Stimulated activated CD8-positive, alpha-beta memory T cell treated with anti-CD3 and anti-CD28 coated beads, Interleukin-12 subunit alpha, Interleukin-12 subunit beta, amount 100 ng/mL, for 1 hour (primary cell): ENCODE measurements at places on chromosomes 2 and 18.
A peak's percentile ranks its signal among the peaks of the same experiment; 100 is the strongest.

GRCh38 chr2:3344897-3345296, 32.7 kb downstream of the EIPR1 start:
- no peak for DNase-seq

- DNase-seq, result no peak
Observed at GRCh38 chr2:72579591-72580180, 246.1 kb downstream of the EXOC6B start.

GRCh38 chr2:186129767-186130581, 356.1 kb upstream of the ZC3H15 start:
- DNase-seq, result no peak

DNA sequence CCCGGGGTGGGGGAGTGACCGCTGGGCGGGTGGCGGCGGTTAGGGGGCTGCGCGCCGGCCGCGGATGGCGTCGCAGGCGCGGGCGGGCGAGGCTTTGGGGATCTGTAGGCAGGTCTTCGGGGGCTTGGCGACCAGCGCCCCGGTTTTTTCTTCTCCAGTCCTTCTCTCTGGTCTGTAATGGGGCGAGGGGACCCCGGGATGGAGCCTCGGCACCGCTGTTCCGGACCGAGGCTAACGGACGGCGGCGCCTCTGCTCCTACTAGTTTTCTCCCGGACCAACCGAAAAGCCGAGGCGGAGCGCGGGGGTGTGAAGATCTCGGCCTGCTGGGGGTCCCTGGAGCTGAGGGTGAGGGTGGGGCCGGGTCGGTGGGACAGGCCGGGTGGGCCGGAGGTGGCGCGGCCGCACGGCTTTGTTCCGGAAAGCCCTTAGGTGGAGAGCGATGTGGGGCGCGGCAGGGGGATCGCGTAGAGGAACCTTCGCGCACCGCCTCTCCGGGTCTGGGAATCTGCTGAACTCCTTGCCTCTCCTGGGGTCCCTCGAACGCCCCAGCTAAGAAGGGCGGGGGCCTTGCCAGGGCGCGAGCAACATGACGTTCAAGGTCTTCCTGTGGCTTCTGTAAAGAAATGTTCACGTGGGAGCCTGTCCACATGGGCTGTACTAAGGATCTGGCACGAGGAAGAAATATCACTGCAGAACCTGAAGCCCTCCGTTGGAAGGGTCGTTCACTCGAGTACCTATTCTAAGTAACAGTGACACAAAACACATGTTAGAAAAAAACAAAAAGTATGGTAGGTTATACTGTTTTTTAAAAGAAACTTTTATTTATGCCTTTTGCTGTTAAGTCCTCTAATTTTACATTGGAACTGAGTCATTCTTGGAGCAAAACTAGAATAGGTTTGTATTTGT, 861 bp downstream of the SLC39A10 start:
- DNase-seq, result peak; percentile 31

DNA sequence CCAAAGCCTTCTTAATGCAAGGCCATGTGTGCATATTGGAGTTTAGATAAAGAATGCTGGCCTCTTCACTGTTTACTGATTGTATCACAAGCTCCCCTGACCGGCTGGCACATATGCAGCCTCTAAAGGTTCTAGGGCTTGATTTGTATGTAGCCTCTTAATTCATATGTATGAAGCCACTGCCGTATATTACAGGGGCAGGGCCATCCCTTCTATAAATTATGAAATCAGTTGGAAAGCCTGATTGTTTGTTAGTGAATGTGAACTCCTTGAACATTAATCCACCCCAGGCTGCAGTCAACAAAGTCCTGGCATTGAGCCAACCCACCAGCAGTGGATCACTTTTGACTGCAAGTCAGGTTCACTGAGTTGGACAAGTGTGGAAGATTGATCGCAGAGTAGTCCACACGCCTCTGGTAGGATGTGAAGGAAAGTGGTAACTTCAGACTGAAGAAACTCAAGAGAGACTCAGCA, 61.6 kb upstream of the PARD3B start:
- no peak for DNase-seq

DNA sequence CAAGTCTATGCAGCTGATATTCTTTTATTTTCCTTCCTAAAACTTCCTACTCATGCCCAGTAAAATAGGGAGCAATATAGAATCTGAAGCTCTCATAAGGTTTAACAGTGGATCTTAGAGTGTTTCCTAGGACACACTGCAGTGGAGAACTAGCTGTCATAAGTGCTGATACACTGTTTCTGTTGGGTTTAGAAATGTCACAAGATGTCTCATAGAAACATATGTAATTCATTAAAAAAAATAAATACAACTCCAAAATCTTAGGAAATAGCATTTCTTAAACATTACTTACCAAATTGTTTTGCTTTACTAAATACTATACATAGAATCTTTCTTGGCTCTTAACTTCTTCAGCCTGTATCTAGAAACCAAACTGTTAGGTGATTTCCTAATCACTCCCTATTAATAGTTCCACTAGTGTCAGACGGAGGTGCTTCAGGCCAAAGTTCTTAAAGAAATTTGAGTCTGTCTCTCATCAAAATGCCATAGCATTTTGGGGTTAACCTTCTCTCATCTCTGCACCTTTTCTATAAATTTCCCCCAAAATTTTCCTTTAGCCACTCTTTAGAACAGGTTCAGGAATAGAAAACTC, 93.7 kb downstream of the CERKL start:
- no peak for DNase-seq

GRCh38 chr2:6074089-6074643, 382.0 kb downstream of the SOX11 start:
- DNase-seq, result no peak

DNA sequence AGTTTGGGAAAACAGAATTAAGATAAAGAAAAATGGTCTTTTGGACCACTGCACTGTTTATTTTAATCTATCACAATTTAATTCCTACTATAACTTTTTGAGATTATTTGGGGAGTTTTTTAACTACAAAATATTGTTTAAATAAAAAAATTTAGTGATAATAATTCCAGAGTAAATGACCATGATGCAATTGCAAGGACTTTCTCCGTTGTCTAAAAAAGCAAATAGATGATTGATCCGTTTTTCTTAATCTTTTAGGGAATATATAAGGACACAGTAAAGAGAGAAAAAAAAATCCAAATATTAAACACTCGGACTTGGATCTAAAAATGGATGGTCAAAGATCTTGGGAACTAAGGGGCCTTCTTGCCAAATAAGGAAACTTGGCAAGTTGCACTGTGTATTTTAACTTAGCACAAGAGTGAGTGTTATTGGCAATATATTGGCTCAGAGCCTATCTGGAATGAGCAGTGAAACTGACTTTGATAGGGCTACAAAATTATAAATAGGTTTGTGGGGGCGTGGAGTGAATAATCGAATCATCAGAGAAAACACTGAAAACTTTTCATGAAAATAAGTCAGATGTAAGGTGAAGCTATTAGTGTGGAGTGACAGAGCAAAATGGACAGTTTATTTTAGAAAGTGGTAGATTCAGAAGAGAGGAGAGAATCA, 2.0 kb downstream of the MAP3K20 start:
- no peak for DNase-seq

- no peak for DNase-seq
Observed at GRCh38 chr2:108542071-108542470, 7.8 kb downstream of the LIMS1 start.

DNA sequence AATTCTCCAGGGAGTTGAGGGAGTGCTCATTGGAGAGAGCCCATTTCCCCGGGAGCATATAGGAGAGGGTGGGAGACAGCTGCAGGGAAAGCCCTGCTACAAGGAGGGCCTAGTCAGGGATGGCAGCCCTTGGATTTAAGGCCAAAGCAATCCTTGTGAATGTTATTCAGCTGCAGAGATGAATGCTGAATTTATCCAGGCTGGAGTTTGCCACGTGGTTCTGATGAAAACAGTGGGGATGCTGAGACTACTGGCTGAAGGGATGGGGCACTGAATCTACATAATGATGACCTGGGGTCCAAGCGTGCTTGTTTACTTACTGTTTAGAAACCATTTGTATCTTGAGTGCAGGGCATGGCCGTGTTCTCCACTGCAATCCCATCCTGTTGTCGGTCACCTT, 35.6 kb upstream of the RNF149 start:
- no peak for DNase-seq

- DNase-seq, result no peak
Observed at GRCh38 chr2:190636361-190636760, 12.5 kb upstream of the NAB1 start.

GRCh38 chr2:48558456-48558855, 28.5 kb downstream of the STON1 start:
- no peak for DNase-seq

GRCh38 chr2:108978709-108979111, 10.3 kb downstream of the EDAR start:
- no peak for DNase-seq

GRCh38 chr2:30514134-30514847, 67.2 kb downstream of the LCLAT1 start:
- no peak for DNase-seq

GRCh38 chr18:50341443-50341842, 33.4 kb upstream of the SKA1 start:
- no peak for DNase-seq

GRCh38 chr2:30231996-30232800, 864 bp downstream of the LBH start:
- peak; percentile 58 for DNase-seq
